ENCODE measurements at places on chromosomes 11 and 22. TPM values are rescaled to one million over a fixed set of nuclear protein-coding genes. Genes with fewer than 3 reads are reported as not detected.

DNA sequence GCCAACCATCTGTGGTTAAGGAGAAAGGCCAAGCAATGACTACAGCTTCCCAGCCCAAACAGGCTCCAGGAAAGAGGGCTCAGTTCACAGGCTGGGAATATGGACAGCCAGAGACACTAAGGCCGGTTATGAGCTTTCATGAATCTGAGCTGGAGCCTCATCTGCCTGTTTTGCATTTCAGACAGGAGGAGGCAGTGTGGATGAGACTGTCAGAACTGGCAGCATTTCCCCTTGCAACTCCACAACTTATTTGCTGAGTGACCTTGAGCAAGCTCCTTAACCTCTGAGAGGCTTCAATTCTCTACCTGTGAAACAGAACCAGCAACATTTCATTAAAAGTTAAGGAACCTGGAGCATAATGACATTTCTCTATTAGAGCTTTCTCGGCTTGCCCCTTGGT is 264.0 kb downstream of the ETS1 start:
- H3K4me3 ChIP-seq = no peak overlapping the region
- H3K36me3 ChIP-seq = no peaks in the 10 kb centered on the region
- no peak for DNase-seq
- no peak overlapping the region for H3K27ac ChIP-seq
- H3K27me3 ChIP-seq = no peaks in the 10 kb centered on the region
- no peaks in the 10 kb centered on the region for H3K4me1 ChIP-seq

- no peak for DNase-seq
- H3K36me3 ChIP-seq = no peaks in the 10 kb centered on the region
- no peaks in the 10 kb centered on the region for H3K27me3 ChIP-seq
Observed at GRCh38 chr22:33372875-33373274, 314.7 kb upstream of the SYN3 start.

Gene OR8U1
- total RNA-seq = not detected

Gene LRRC75B
- 22.1 TPM for total RNA-seq
